ENCODE measurements at places on chromosomes 12 and 14.
A peak's percentile ranks its signal among the peaks of the same experiment; 100 is the strongest.

GRCh38 chr12:92987362-92987761, 58.3 kb upstream of the EEA1 start:
- no peak for DNase-seq

DNA sequence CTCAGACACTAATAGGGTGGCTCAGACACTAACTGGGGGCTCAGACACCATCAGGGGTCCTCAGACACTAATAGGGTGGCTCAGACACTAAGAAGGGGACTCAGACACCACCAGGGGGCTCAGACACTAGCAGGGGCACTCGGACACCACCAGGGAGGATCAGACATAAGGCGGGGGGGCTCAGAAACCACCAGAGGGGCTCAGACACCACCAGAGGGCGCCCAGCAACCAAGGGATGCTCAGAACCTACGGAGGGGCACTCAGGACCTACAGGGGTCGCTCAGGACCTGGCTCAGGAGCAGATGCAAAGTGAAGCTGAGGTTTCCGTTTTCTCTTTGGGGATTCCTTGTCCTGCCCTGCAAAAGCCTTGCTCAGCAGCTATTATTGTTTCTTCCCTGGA, 448.5 kb downstream of the TMEM121 start:
- peak; percentile 76 for DNase-seq

- no peak for DNase-seq
Measured at GRCh38 chr14:99316281-99317163, 44.5 kb upstream of the BCL11B start.

DNA sequence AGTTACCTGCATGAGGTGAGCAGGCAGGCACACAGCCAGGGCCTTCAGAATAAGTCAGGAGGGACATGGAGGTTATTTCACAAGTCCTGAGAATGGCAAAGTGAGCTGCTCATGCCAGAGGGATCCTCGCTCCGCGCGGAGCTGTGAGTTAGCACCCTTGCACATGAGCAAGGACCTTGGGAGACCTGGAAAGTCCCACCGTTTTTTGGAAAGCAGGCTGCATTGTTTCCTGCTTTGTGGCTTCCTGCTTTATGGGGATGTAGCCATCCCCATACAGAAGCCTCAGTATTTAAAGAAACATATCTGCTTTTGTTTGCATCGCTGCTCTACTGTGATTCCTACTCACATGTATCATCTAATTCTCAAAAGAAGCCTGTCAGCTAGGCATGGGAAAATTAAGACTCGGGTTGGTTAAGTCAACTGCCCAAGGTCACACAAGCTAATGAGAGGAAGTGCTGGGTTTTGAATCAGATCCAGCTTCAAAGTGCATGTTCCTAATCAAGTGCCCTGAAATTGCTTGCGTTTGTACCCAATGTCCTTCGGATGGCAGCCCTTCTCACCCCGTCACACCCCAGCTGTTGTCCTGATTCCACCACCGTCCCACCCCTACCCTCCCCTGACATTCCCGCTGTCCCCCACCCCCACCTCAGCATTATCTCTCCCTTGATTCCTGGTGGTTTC, 106.2 kb downstream of the CRACR2A start:
- no peak for DNase-seq

DNA sequence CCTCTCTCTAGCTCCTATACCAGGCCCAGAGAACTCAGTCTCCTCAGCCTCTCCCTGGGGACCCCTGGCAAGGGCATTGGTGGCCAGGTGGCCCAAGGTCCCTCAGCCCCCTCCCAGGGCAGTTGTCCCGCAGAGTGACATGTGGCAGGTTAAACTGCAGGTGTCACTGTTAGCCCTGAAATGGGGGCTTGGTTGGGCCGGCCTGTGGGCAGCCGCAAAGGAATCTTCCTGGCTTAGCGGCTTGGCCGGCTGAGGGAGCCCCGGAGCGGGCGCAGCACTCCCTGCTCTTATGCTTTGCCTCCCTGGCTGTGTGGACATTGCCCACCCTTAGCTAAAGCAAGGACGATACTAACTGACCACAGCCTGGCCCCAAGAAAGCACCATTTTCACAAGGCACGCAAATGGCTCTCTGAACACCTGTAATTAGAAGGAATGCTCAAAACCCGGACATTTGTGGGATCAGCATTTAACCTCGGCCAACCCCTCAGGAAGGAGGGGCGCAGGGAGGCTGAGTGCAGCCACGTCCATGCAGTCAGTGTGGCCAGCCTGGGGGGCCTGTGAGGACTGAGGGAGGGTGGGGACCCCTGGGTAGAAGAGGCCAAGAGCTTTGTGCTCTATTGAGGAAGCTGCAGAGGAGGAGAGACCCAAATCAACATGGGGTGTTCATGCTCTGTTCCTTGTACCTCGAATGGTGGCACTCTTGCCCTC, 82.2 kb downstream of the PAPOLA start:
- peak; percentile 18 for DNase-seq

DNA sequence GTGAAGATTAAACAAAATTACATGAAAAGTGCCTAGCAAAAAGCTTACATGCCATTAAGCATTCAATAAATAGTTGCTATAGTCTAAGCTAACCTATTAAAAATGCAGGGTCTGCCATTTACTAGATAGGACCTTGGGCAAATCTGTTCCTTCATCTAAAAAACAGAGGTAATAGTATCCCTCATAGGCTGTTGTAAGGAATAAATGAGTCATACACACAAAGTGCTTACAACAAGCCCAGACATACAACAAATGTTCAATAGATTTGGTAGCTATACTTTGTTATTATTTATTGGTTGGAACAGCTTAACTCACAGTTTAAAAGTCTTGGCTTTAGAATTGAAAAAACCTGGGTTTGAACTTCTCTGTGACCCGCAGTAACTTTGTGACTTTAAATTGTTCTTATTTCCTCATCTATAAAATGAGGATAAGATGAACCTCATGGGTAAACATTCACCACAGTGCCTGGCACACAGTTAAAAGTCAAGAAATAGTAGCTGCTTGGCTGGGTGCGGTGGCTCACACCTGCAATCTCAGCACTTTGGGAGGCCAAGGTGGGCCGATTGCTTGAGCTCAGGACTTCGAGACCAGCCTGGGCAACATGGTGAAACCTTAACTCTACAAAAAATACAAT, 24.7 kb downstream of the HEATR5A start:
- DNase-seq, result no peak

DNA sequence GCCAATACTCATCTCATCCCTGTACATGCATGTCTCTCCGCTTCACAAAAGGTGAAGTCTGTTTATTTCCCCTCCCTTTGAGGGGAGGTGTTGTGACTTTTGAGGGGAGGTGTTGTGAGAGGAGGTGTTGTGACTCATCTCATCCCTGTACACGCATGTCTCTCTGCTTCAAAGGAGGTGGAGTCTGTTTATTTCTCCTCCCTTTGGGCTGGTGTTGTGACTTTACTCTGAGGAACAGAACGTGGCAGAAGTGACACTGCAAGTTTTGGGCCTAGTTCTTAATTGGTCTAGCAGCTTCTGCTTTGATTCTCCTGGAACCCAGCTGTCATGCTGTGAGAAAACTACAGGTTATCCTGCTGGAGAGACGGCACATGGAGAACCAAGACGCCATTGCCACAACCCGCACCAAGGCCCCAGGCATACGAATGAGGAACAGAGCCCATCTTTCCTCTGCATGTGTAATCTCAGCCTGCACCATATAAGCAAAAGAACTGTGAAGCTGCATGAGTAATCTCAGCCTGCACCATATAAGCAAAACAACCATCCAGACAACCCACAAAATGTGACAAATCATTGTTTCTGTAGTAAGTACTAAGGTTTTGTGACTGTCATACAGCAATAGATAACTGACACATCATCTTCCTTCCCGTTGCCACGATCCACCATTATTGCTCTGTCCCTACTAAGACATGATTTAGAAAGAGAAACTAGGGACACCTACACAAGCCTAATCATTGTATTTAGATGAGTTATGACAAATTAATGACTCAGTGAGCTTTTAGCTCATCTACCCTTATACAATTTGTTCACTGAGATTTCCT, 30.0 kb downstream of the GALNT4 start:
- DNase-seq, result peak; percentile 52

- DNase-seq, result no peak
Measured at GRCh38 chr12:3670083-3670620, 82.8 kb downstream of the CRACR2A start.

GRCh38 chr14:65948302-65948701, 535.8 kb downstream of the FUT8 start:
- DNase-seq, result no peak

- DNase-seq, result no peak
Measured at GRCh38 chr12:3805077-3805476, 52.2 kb upstream of the CRACR2A start.

- DNase-seq, result no peak
Measured at GRCh38 chr12:61810486-61810885, 449.7 kb upstream of the USP15 start.

- no peak for DNase-seq
Measured at GRCh38 chr14:61469781-61470180, 148.4 kb downstream of the PRKCH start.

DNA sequence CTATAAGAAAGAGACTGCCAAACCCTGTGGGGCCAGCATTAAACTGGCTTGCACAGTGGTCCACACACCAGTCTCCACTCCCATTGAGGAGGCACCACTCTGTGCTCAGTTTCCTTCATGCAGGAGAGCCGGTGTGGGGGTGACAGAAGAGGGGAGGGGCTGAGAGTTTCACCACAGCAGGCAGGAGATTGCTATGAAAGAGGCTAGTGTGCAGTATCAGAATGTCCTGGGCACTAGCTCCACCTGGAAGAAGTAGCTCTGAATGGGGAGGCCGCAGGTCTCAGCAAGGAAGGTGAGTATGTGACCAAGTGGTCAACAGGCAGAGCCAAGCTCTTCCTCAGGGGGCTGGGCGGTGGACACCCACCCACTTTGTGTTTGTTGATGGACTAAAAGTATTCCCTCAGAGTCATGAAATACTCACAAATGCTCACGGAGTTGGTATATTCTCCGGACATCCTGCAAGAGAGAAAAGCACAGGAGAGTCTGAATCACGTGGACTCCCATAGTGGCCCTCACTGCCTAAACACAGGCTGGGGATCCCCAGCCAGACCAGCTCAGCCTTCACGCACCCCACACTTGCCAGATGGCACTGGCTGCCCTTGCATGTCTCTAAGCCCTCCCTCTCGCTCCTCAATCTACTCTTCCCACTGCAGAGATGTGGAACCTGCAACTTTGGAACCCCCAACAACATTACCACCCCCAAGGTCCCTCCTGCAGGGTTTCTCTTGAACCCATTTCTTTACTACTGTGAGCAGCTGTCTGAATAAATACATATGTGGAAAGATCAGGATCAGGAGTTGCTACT, 7.8 kb upstream of the KRT72 start:
- DNase-seq, result no peak

DNA sequence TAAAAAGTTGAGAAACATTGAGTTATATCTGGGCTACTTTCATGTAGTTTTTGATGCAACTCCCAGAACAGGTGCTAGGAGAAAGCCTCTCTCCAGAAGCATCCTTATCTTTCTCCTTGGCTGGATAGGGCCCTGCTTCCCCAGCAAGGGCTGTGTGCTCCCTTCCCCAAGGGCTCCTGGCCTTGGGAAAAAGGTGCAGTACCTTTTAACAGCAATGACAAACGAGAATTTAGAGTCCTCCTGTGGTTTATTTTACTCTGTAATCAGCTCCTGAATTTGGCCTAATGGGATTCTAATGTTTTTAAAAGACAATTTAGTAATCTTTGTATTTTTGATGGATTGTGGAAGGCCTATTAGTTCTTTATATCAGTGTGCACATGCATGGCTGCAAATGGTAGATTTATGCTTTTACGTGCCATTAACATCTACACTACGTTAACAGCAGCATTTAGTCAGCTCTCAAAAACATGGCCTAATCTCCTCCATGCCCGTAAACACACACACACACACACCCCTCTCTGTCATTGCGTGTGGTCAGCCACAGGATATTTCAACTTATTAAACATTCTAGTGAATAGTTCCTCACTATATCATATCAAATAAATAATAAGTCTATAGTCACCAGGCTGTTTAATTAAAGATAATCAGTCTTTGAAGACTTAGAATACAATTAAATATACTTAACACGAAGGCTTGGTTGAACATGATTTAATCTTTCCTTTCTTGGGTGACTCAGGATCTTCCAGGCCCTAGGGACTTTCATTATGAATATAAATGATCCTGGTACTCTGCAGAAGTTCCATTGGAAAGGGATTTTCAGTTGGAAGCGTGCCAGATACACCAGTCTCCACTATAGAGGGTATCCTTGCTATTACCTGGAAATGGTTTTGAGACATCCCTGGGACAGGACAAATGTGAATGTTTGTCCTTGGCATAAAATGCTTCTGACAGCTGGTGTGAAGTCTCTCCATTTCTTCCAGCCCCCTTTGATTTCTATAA, 181.4 kb upstream of the PWP1 start:
- DNase-seq, result no peak

Measured in activated naive CD4-positive, alpha-beta T cell treated with anti-CD3 and anti-CD28 coated beads, Interleukin-2, amount 50 U/mL, for 16 hours (primary cell).